HCT116 (cell line): ENCODE measurements at places on chromosomes 6 and 20.
A peak's percentile ranks its signal among the peaks of the same experiment; 100 is the strongest.

GRCh38 chr6:45870531-45870930 is 145.1 kb downstream of the CLIC5 start:
- no peaks in the 10 kb centered on the region for H3K36me3 ChIP-seq
- H3K27me3 ChIP-seq = peaks cover 8% of the 10 kb centered on the region; the same call in 1 of the 2 replicates
- no peak for DNase-seq
- H3K27ac ChIP-seq = no peak overlapping the region

DNA sequence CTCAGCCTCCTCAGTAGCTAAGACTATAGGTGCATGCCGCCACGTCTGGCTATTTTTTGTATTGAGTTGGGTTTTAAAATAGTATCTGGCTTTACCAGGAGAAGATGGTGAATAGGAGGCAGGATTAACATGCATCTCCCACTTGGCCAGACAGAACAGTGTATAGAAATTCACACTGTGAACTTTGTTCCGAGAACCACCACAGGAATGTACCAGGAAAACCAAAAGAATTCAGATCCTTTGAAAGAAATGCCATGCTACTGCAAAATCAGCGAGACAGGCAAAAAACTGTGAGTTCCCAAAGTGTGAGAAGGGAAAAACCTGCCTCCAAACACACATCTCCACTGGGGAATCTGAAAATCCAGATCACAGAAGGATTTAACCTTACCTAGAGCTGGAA is 327.6 kb downstream of the NKAIN2 start:
- no peak overlapping the region for H3K4me3 ChIP-seq
- DNase-seq = no peak
- H3K27me3 ChIP-seq = no peaks in the 10 kb centered on the region
- H3K36me3 ChIP-seq = no peaks in the 10 kb centered on the region

DNA sequence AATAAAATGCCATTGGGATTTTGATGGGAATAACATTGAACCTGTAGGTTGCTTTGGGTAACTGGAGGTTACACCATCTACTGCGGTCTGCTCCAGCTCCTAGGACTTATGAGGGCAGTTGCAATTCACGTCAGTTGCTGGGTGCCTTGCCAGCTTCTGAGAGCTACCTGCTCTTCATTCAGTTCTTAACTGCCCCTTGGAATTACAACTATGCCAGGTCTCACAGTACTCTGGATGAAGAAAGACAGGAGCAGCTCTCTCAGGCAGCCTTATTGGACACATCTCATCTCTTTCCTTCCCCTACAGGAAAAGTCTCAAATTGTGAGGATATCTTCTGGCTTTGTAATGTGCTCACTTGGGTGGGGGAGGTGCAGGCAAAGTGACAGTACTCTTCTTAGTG is 1643.3 kb downstream of the GRIK2 start:
- H3K4me3 ChIP-seq = no peak overlapping the region
- H3K27me3 ChIP-seq = no peaks in the 10 kb centered on the region
- DNase-seq = no peak
- H3K36me3 ChIP-seq = no peaks in the 10 kb centered on the region
- no peaks in the 10 kb centered on the region for H3K4me1 ChIP-seq

DNA sequence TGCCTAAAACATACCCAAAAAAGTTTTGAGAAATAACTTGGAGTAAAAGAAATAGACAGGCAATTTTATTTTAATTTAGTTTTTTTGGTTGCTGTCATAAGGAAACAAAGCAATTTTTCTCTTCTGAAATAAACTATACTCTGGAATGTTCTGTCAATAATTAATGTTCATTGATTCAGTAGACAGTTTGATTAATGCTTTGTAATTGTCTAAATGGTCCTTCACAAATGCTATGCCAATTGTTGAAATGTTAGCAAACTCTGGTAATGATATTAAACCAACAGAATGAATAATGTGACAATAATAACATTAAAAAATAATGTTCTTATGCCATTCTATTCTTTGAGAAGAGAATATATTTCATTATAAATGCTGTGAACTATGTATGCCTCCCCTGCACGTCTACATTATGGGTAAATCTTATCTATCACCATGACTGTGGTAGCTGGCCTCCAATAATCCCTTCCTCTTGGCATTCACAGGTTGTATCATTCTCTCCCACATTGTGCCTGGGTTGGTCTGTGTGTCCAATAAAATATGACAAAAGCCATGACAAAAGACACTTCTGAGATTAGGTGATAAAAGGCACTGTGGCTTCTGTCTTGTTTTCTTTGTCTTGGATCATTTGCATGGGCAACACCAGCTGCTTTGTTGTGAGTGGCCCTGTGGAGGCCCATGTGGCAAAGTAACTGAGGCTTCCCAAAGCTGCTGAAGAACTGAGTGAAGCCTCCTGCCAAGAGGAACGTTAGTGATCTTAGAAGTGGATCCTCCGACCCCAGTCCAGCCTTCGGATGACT is 25.1 kb downstream of the IL20RA start:
- H3K4me1 ChIP-seq = no peaks in the 10 kb centered on the region
- no peak overlapping the region for H3K27ac ChIP-seq
- H3K4me3 ChIP-seq = no peak overlapping the region
- DNase-seq = no peak
- H3K27me3 ChIP-seq = no peaks in the 10 kb centered on the region

DNA sequence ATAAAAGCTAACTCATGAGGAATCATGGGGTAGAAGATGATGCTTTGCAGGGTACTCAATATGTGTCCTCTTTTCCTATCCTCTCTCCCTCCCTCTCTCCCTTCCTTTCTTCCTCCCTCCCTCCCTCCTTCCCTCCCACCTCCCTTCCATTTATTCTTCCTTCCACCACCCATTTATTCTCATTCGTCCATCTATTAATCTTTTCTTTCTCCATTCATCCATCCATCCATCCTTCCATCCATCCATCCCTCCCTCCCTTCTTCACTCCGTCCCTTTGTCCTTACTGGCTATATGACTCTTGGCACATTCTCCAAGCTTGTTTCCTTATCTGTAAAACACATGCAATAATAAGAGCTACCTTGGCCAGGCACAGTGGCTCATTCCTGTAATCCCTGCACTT is 40.9 kb downstream of the ARHGAP40 start:
- no peak for DNase-seq
- no peak overlapping the region for H3K4me3 ChIP-seq
- no peaks in the 10 kb centered on the region for H3K27me3 ChIP-seq
- no peaks in the 10 kb centered on the region for H3K36me3 ChIP-seq
- H3K27ac ChIP-seq = no peak overlapping the region

DNA sequence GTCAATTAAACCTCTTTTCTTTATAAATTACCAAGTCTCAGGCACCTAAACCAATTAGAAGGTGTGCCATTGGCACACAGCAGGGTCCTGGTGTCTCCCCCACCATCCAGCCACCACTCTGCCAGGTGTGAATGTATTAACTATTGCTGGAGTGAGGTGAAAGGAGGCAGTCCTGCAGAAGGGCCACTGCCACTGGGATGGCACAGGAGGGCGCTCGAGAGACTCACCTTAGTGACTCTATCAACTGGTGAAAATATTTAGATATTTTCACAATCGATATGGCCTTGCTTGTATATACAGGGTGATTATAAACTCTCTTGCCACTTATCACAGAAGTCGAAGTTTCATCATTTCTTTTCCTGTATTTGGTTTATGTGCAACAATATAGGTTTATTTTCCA is 145.6 kb upstream of the ESR1 start:
- H3K36me3 ChIP-seq = no peaks in the 10 kb centered on the region
- H3K27ac ChIP-seq = no peak overlapping the region
- H3K4me3 ChIP-seq = no peak overlapping the region

DNA sequence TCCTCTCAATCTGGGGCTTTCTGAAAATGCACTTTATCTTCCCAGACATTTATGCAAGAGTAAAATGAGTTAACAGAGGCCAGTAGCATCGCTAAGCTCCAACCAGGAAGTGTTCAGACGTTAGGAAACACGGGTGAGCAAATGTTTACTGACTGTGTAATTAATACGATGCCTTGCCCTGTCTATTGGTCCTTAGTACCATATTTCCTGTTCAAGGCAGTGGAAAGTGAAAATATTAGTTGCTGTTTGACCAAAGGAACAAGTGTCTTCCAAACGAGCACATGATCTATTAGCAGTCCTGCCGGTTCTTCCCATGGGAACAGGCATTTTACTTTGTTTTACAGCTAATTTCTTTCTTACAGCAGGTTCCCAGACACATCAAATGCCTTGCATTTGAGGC is 311.1 kb upstream of the JAG1 start:
- H3K27me3 ChIP-seq = no peaks in the 10 kb centered on the region
- no peaks in the 10 kb centered on the region for H3K4me1 ChIP-seq
- H3K36me3 ChIP-seq = no peaks in the 10 kb centered on the region; the same call in 1 of the 2 replicates
- H3K27ac ChIP-seq = no peak overlapping the region

- DNase-seq = peak; percentile 34
- H3K4me1 ChIP-seq = no peaks in the 10 kb centered on the region
- H3K27me3 ChIP-seq = no peaks in the 10 kb centered on the region
- no peaks in the 10 kb centered on the region for H3K36me3 ChIP-seq
Observed at GRCh38 chr6:127190552-127190951, 72.1 kb downstream of the RSPO3 start.

GRCh38 chr20:57474205-57474604 is 50.7 kb downstream of the CTCFL start:
- H3K36me3 ChIP-seq = no peaks in the 10 kb centered on the region
- H3K4me1 ChIP-seq = peaks cover 9% of the 10 kb centered on the region
- H3K4me3 ChIP-seq = no peak overlapping the region
- DNase-seq = no peak

DNA sequence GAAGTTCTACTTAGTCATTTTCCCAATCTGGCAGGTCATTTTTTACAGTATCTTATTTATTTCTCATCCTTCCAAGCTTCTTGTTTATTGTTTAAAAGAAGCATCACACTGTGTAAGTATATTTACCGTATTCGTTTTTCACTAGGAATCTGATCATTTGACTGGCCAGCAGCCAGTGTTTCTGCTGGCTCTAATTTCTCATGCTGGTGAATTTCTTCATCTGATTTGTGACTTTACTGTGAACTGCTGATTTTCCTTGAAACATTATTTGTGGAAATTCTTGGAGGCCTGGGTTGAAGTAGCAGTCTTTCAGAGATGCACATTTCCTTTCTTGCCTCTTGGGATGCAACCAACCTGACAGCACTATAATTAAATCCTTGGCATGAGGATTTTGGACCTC is 65.9 kb downstream of the PREP start:
- no peak overlapping the region for H3K4me3 ChIP-seq
- peaks cover 12% of the 10 kb centered on the region; the same call in 1 of the 2 replicates for H3K4me1 ChIP-seq
- H3K27ac ChIP-seq = no peak overlapping the region; the same call in 1 of the 2 replicates
- DNase-seq = no peak
- no peaks in the 10 kb centered on the region for H3K36me3 ChIP-seq

GRCh38 chr6:111651185-111652034 is 45.7 kb upstream of the TRAF3IP2 start:
- H3K36me3 ChIP-seq = no peaks in the 10 kb centered on the region
- H3K27ac ChIP-seq = no peak overlapping the region
- DNase-seq = no peak
- H3K4me3 ChIP-seq = no peak overlapping the region
- no peaks in the 10 kb centered on the region for H3K27me3 ChIP-seq
- H3K4me1 ChIP-seq = no peaks in the 10 kb centered on the region
